ENCODE measurements at places on chromosomes 2 and 18. TPM values are rescaled to one million over a fixed set of nuclear protein-coding genes. Genes with fewer than 3 reads are reported as not detected.

DNA sequence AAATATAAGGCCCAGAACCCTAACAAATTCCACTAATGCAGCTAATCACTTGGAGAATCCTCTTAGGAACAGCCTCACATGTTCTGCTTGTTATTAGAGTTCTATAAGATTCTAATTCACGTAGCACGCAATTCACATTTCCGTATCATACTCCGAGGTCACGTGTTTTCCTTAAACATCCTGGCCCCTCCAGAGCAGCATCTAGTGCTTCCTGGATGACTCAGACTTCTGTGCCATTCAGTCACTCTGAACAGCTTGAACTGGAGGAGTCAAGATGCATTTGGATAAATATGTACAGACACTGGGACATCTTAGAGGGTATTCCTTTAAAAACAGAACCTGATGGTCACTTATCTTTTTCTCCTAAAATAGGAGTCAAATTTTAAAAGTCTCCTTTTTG is 156.5 kb downstream of the MYO5B start:
- no peak for DNase-seq

DNA sequence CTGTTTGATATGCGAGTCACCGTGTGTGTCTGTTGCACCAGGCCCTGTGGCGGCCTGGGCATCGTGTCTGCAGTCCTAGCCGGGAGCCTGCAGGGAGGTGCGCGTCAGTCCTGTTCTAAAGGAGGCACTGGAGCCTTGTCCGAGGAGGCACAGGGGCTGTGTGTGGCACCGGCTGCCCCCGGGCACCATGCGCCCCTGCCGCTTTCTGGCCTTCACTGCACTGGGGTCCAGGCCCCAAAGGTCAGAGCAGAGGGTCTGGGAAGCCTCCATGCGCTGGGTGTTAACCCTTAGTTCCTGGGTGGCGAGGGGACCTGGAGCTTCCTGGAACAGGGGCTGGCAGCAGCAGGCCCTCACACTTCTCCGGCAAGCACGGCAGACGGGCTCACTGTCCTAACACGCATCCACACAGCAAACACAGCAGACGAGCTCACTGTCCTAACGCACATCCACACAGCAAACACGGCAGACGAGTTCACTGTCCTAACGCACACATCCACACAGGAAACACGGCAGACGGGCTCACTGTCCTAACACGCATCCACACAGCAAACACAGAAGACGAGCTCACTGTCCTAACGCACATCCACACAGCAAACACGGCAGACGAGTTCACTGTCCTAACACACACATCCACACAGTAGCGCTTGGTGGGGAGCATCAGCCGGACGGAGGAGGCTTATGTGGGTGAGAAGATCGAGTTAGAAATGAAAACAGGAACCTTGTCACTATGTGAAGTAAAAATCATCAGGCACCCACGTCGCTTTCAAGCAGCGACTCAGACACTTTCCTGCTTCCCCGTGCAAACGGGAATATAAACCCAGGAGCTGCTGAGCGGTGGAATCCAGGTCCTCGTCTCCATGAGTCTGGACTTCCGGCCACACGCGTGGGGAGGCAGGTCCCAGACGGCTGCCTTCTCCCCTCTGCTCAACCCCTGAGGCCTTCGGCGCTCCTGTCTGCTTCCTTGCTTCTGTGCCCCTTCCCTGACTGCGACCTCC is 65.3 kb downstream of the TPO start:
- no peak for DNase-seq

GRCh38 chr18:77113361-77114151 is 19.0 kb downstream of the MBP start:
- no peak for DNase-seq

- no peak for DNase-seq
Measured at GRCh38 chr2:9297807-9298206, 91.2 kb downstream of the ASAP2 start.

FOSL2 gene
- total RNA-seq = 2.9 TPM
